Calu3 (cell line): ENCODE measurements at places on chromosomes 12 and 14. TPM values are rescaled to one million over a fixed set of nuclear protein-coding genes. Genes with fewer than 3 reads are reported as not detected.

DNA sequence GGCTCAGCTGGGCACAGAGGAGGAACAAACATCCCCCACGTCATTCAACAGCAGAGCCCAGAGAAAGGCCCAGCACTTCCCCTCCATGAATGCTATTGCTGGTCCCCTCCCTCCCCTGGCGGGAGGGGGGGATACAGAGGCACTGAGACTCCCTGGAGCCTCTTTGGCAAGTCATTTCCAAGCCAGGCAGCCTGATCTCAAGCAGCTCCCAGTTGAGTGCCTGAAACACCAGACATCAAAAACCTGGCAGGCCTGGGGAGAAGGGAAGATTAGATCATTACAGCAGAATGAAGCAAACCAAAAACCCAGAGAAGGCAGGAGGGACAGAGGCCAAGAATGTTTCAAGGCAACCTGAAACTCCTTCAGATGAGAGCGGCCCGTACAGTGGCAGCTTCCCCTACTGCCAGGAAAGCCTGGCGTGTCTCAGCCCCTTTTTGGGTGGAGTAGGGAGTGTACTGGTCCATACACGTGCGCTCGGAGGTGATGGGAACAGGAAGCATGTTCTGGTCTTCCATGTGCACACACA lies 92.1 kb downstream of the LRRC74A start:
- H3K27me3 ChIP-seq = no peaks in the 10 kb centered on the region
- peaks cover 63% of the 10 kb centered on the region for H3K4me1 ChIP-seq
- no peak for DNase-seq
- peaks cover 17% of the 10 kb centered on the region for H3K36me3 ChIP-seq
- peak overlapping the region; percentile 84 for H3K27ac ChIP-seq

GRCh38 chr12:95997911-95998510 lies 1.9 kb upstream of the HAL start:
- H3K27me3 ChIP-seq = peaks cover 5% of the 10 kb centered on the region
- DNase-seq = no peak
- H3K36me3 ChIP-seq = no peaks in the 10 kb centered on the region
- H3K4me1 ChIP-seq = peaks cover 33% of the 10 kb centered on the region
- H3K4me3 ChIP-seq = no peak overlapping the region

DNA sequence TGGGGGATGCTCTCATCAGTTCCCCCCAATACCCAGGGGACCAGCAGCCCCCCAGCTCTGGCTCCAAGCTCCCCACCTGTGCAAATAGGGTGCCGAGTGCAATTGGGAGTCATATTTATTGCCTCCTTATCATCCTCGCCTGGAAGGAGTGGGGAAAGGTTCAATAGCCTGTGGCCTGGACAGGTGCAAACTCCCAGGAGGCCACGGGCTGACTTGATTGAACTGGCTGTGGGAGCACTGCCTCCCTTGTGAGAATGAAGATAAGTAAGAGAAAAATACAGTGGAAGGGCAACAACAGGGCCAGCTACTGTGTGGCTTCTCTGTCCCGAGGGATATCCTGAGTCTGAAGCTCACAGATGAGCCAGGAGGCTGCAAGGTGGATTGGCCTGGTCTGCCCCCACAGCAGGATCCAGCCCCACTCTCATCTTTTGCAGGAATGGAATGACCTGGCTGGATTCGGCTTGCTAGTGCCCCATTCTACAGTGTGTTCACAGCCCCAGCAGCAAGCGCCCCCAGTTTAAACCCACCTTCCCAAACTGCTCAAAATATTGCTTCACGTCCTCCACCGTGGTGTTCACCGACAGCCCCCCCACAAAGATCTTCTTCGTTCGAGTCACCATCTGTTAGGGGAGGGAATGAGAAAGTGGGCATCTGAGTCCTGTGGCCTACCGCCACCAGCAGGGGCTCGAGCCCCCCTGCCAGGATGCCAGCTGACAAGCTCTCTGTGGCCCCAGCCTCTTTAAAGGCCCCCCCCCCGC lies 6.3 kb downstream of the MSI1 start:
- H3K27me3 ChIP-seq = peaks cover 41% of the 10 kb centered on the region
- peaks cover 10% of the 10 kb centered on the region for H3K4me1 ChIP-seq
- DNase-seq = no peak
- H3K4me3 ChIP-seq = no peak overlapping the region
- H3K36me3 ChIP-seq = peaks cover 7% of the 10 kb centered on the region

GRCh38 chr14:96502621-96503305 lies 581 bp downstream of the PAPOLA start:
- peak overlapping the region; percentile 92 for H3K4me3 ChIP-seq
- H3K27ac ChIP-seq = peak overlapping the region; percentile 95
- DNase-seq = peak; percentile 58
- peaks cover 34% of the 10 kb centered on the region for H3K36me3 ChIP-seq

DNA sequence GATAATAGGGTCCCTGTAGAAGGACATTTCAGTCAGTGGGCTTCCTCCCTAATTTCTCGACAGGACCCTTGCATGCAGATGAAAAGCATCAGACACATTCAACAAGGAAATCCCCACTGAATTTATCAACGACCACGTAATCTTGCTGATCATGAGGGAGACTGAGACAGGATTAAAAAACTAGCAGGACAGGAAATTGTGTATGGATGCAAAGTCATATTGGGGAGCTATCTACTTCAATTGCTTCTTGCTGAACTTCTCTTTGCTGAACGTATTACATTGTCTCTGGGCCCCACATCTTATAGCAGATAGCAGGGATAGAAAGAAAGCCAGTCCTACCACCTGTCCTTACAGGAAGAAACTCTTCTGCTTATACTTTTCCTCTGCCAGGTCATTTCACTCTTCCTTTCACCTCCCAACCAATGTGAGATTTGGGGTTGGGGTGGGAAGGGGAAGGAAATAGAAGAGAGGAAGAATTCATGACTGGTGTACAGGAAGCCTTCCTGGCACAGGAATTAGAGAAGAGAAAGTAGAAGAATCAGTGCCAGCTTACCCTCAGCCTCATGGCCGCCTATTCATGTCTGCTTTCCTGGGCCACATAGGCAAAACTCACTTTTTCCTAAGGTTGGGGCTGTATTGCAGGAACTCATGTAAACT lies 333.3 kb downstream of the ZFP36L1 start:
- H3K27me3 ChIP-seq = no peaks in the 10 kb centered on the region
- H3K36me3 ChIP-seq = no peaks in the 10 kb centered on the region
- peak overlapping the region; percentile 90 for H3K27ac ChIP-seq
- no peak for DNase-seq

DNA sequence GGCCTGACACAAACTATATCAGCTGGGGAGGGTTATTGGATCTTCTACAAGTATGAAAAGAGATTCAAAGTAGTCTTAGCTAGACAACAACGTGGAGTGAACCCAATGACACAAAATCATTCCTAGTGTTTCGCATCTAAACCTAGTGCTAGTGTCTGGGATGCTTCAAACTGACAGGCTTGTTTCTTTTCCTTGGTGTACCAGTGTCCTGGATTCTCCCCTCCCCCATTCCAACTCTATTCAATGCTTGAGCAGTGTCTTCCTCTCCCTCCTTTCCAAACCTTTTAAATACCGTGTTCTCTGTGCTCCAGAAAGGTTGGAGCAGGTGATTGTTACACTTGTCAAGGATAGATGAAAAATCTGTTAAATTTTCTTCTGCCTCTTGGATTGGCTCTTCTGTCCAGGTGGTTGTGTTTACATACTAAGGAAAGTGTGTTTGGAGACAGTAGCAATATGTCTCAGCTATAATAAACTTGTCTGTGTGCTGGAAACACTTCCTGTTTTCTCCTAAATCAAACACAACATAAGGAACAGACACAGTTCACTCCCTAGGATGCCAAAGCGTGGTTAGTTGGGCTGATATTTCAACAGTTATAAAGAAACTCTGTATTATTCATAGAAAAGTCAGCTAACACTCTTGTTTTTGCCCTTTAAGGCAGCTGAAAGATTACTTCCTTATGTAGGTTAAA lies 14.4 kb upstream of the GUCY2C start:
- H3K27ac ChIP-seq = no peak overlapping the region
- H3K4me1 ChIP-seq = peaks cover 8% of the 10 kb centered on the region
- H3K36me3 ChIP-seq = no peaks in the 10 kb centered on the region
- no peak overlapping the region for H3K4me3 ChIP-seq
- no peak for DNase-seq

- no peak overlapping the region for H3K4me3 ChIP-seq
- no peaks in the 10 kb centered on the region for H3K4me1 ChIP-seq
- H3K36me3 ChIP-seq = no peaks in the 10 kb centered on the region
- H3K27me3 ChIP-seq = no peaks in the 10 kb centered on the region
Measured at GRCh38 chr14:33876274-33876673, 74.6 kb downstream of the EGLN3 start.

GRCh38 chr14:22047115-22047514 lies 373.5 kb upstream of the OR4E1 start:
- peaks cover 77% of the 10 kb centered on the region for H3K27me3 ChIP-seq
- no peaks in the 10 kb centered on the region for H3K36me3 ChIP-seq
- H3K4me3 ChIP-seq = no peak overlapping the region
- H3K4me1 ChIP-seq = no peaks in the 10 kb centered on the region
- DNase-seq = peak; percentile 27

GRCh38 chr14:37078131-37078530 lies 94.3 kb downstream of the SLC25A21 start:
- H3K27ac ChIP-seq = no peak overlapping the region
- peaks cover 6% of the 10 kb centered on the region for H3K36me3 ChIP-seq
- no peak for DNase-seq

GRCh38 chr12:28036940-28037339 lies 64.4 kb upstream of the PTHLH start:
- H3K27me3 ChIP-seq = no peaks in the 10 kb centered on the region
- no peaks in the 10 kb centered on the region for H3K36me3 ChIP-seq
- no peak for DNase-seq
- no peaks in the 10 kb centered on the region for H3K4me1 ChIP-seq
- no peak overlapping the region for H3K4me3 ChIP-seq
- H3K27ac ChIP-seq = no peak overlapping the region

DNA sequence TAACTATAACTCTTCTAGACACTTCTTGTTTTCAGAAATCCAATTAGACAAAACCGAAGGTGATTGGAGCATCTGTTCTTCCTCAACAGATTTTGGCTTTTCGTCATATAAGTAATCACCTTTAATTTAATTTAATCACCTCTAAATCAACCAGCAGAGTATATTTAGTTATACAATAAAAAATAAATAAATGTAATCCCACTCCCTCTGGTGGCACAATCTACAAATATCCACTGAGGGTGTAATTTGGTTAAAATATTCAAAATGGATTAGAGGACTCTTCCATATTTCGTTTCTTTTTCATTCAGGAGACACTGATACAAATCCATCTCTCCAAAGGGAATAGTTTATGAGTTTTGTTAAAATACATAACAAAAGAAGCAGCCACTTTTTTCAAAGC lies 18.3 kb upstream of the SLC35F4 start:
- no peak overlapping the region for H3K4me3 ChIP-seq
- H3K36me3 ChIP-seq = no peaks in the 10 kb centered on the region
- no peaks in the 10 kb centered on the region for H3K4me1 ChIP-seq
- H3K27me3 ChIP-seq = peaks cover 60% of the 10 kb centered on the region
- no peak overlapping the region for H3K27ac ChIP-seq
- DNase-seq = no peak

DNA sequence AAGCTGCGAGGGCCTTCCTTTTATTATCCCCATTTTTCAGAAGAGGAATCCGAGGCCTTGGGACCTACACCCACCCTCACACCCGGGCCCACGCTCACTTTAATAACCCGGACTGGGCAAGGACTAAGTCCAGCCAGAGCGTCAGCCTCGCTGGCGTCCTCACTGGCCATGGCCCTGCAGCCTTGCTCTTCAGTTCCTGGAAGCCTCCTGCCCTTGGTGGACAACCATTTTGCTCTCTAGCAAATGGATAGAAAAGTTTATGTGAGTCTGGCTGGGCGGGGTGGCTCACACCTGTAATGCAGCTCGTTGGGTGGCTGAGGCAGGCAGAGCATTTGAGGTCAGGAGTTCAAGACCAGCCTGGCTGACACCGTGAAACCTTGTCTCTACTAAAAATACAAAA lies 9.8 kb downstream of the RTL1 start:
- peaks cover 7% of the 10 kb centered on the region for H3K36me3 ChIP-seq
- no peaks in the 10 kb centered on the region for H3K27me3 ChIP-seq
- peaks cover 10% of the 10 kb centered on the region for H3K4me1 ChIP-seq
- no peak overlapping the region for H3K27ac ChIP-seq

DNA sequence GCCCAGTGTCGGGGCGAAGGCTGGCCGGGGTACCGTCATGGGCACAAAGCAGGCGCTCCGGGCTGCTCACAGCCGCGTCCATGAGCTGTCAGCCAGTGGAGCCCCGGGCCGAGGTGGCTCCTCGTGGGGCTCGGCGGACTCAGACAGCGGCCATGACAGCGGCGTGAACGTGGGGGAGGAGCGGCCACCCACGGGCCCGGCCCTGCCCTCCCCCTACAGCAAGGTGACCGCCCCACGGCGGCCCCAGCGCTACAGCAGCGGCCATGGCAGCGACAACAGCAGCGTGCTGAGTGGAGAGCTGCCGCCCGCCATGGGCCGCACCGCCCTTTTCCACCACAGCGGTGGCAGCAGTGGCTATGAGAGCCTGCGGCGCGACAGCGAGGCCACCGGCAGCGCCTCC lies 39.0 kb downstream of the KIF26A start:
- peaks cover 29% of the 10 kb centered on the region for H3K27me3 ChIP-seq

DNA sequence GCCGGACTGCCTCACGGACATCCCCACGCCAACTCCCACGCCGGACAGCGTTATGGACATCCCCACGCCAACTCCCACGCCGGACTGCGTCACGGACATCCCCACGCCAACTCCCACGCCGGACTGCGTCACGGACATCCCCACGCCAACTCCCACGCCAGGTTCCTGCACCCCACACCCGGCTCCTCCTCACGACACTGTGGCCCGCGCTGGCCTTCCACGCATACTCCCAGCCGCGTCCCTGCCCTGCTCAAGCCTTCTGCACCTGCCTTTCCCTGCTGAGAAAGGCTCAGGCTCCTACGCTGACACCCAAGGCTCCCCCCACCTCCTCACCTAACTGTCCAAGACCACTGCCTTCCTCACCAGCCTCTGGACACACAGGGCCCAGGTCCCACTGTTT lies 9.7 kb downstream of the CACNA2D4 start:
- no peak for DNase-seq
- no peaks in the 10 kb centered on the region for H3K36me3 ChIP-seq
- peak overlapping the region; percentile 67 for H3K4me3 ChIP-seq

- peaks cover 26% of the 10 kb centered on the region for H3K36me3 ChIP-seq
- peaks cover 40% of the 10 kb centered on the region for H3K4me1 ChIP-seq
- peak overlapping the region; percentile 85 for H3K4me3 ChIP-seq
Measured at GRCh38 chr14:73457041-73457923, 1.1 kb downstream of the NUMB start.

TMEM116 gene
- total RNA-seq = 13.0 and 13.5 TPM in 2 replicates

ATL1 gene
- 3.1 and 4.9 TPM in 2 replicates for total RNA-seq

GAPDH gene
- total RNA-seq = 2,412 and 2,552 TPM in 2 replicates

PLEKHG7 gene
- total RNA-seq = 1.3 and 2.5 TPM in 2 replicates

FGF23 gene
- total RNA-seq = not detected in 2 replicates

LYZ gene
- total RNA-seq = 353 and 392 TPM in 2 replicates

TMEM119 gene
- total RNA-seq = not detected in 2 replicates

C12orf42 gene
- not detected in 2 replicates for total RNA-seq

MGP gene
- total RNA-seq = 0.64 TPM in 1 of 2 replicates, not detected in the other

PLCZ1 gene
- not detected in 2 replicates for total RNA-seq

POLE2 gene
- total RNA-seq = 13.2 and 14.2 TPM in 2 replicates

PZP gene
- not detected in 2 replicates for total RNA-seq
